ENCODE measurements at places on chromosomes 6 and 20. TPM values are rescaled to one million over a fixed set of nuclear protein-coding genes. Genes with fewer than 3 reads are reported as not detected.

DNA sequence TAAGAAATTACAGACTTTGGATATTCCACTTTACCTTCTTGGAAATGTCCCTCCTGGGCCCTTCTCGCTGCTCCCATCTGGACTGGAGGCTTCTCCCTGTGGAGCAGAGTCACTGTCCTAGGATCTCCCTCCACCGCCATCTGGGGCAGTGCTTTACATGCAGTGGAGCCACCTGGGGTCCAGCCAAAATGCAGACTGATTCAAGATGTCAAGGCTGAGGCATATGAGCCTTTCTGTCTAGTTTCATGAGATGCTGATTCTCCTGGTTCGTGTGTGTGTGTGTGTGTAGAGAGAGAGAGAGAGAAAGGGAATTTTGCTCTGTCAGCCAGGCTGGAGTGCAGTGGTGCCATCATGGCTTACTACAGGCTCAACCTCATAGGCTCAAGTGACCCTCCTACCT is 14.9 kb downstream of the MICA start:
- no peak for DNase-seq
- H3K4me1 ChIP-seq: no peaks in the 10 kb centered on the region
- no peak overlapping the region for H3K27ac ChIP-seq
- no peak overlapping the region for H3K4me3 ChIP-seq
- peaks cover 32% of the 10 kb centered on the region for H3K36me3 ChIP-seq
- no peaks in the 10 kb centered on the region for H3K27me3 ChIP-seq

DNA sequence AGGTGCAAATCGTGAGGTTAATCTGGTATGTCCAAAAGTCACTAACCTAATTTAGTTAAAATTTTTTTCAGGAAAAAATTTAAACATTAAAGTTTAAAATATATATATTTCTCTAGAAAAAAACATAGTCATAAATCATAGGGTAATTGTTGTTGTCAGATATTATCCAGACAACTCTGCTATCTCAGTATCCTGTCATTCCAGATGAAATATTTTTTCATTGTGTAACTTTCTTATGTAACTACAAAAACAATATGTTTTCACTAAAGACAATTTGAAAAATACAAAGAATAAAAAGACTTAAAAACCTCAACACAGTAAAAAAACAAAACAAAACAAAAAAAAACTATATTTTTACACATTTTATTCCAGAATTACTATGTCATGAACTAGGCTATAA is 57.6 kb downstream of the TENT5A start:
- no peaks in the 10 kb centered on the region for H3K36me3 ChIP-seq
- DNase-seq: no peak
- H3K27me3 ChIP-seq: no peaks in the 10 kb centered on the region
- H3K4me1 ChIP-seq: no peaks in the 10 kb centered on the region

DNA sequence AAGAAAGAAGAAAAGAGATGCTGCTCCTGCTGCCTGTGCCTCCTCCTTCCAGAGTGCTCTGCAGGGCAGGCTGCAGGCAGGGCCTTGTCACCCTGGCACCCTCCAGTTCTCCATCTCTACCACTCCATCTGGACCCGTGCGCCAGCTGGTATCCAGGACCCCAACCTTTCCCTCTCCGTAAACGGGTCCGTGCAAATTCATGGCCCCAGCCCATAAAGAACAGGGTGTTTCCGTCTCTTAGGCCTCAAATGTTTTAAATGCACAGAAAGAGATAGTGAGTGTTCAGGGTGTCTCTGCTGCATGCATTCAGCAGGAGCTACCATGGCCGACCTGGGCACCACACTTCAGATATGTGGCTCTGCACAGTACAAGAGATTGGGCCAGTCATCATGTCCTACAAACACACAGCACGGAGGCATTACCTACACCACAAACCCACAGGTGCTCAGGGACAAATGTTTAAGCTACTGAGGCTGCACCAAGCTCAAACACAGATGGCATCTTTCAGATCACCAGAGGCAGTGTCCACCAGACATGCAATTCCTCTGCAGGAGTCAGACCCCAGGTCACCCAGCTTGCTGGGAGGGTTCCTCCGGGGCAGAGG is 258.1 kb downstream of the DLL1 start:
- no peak overlapping the region for H3K27ac ChIP-seq
- no peaks in the 10 kb centered on the region for H3K27me3 ChIP-seq
- H3K36me3 ChIP-seq: no peaks in the 10 kb centered on the region
- DNase-seq: no peak
- no peaks in the 10 kb centered on the region for H3K4me1 ChIP-seq
- H3K4me3 ChIP-seq: no peak overlapping the region

GPX6 gene
- total RNA-seq: not detected

DNA sequence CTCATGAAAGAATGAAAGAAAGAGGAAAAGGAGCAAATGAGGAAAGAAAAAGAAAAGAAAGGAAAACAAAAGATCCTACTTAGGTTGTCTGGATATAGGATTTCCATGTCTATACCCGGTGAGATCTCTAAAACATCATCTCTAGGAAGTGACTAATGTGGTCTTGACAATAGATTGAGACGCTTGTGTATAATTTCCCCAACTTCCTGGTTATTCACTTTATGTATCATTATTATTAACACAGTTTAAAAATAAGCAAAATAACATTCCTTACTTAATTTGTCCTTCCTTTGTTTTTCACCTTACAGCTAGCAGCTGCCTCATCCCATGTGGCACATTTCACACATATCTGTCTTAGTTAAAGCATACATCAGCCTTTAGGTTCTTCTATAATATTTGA is 27.0 kb downstream of the LAMA4 start:
- no peak for DNase-seq
- H3K27ac ChIP-seq: no peak overlapping the region
- peaks cover 12% of the 10 kb centered on the region for H3K27me3 ChIP-seq
- no peak overlapping the region for H3K4me3 ChIP-seq

DNA sequence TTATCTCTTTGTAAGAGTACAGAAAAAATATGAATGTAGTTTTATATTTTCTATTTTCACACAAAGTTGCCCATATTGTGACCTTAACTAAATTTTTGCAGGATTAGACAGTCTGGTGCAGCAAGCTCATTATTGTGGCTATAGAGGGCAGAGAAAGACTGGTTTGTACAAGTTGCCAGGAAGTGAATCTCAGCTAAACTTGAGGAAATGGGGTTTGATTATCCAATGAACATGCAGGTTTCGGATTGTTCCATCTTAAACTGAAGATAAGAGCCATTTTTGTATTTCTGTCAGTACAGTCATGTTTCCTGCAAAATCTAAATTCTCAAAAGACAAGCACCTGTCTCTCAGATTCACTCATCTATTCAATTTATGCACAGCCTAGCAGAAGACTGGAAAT is 390.9 kb downstream of the MMUT start:
- H3K4me1 ChIP-seq: no peaks in the 10 kb centered on the region
- no peak for DNase-seq
- no peaks in the 10 kb centered on the region for H3K36me3 ChIP-seq
- H3K27me3 ChIP-seq: no peaks in the 10 kb centered on the region

- H3K4me1 ChIP-seq: peaks cover 31% of the 10 kb centered on the region
- H3K4me3 ChIP-seq: peak within 1 kb of the TSS; percentile 84
- no peaks in the 10 kb centered on the region for H3K27me3 ChIP-seq
- DNase-seq: peak; percentile 95
Observed at GRCh38 chr6:138773177-138774091, at the start of gene CCDC28A. Gene CCDC28A (plus strand): TSS chr6:138773769. CDS start chr6:138776121, 2,352 bp downstream.

EMILIN3 gene
- 0.16 TPM for total RNA-seq

GRCh38 chr20:35856866-35857265 is 85.1 kb downstream of the PHF20 start:
- H3K4me1 ChIP-seq: peaks cover 12% of the 10 kb centered on the region
- no peak overlapping the region for H3K4me3 ChIP-seq
- H3K27ac ChIP-seq: no peak overlapping the region
- no peaks in the 10 kb centered on the region for H3K27me3 ChIP-seq
- no peak for DNase-seq

GCNT2 gene
- 2.2 TPM for total RNA-seq

GRCh38 chr6:6196762-6197161 is 123.7 kb downstream of the F13A1 start:
- H3K4me3 ChIP-seq: no peak overlapping the region
- peaks cover 31% of the 10 kb centered on the region for H3K27me3 ChIP-seq
- DNase-seq: no peak
- H3K36me3 ChIP-seq: no peaks in the 10 kb centered on the region

Data from activated CD4-positive, alpha-beta T cell treated with anti-CD3 and anti-CD28 coated beads for 36 hours (primary cell).